ENCODE measurements at places on chromosomes 2 and 18.

GRCh38 chr2:151525821-151526373 is 116.2 kb downstream of the RIF1 start:
- DNase-seq = no peak

- no peak for DNase-seq
These were observed 128.0 kb downstream of the EPHA4 start for GRCh38 chr2:221444106-221444505.

DNA sequence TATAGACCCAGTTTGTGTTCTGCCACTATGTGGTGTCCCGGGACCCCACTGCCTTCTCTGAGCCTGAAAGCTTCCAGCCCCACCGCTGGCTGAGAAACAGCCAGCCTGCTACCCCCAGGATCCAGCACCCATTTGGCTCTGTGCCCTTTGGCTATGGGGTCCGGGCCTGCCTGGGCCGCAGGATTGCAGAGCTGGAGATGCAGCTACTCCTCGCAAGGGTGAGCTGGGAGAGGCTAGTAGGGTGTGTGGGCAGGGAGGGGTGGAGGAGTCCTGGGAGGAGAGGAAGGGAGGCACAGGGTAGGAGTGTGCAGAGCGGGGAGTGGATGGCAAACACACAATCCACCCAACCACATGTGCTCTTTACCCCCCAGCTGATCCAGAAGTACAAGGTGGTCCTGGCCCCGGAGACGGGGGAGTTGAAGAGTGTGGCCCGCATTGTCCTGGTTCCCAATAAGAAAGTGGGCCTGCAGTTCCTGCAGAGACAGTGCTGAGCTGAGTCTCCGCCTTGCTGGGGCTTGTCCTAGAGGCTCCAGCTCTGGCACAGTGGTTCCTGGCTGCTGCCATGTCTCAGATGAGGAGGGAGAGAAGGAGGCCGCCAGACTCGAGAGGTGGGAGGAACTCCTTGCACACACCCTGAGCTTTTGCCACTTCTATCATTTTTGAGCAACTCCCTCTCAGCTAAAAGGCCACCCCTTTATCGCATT is 16.9 kb downstream of the PRKAG3 start:
- DNase-seq = no peak

GRCh38 chr2:188898261-188898660 is 75.9 kb upstream of the COL3A1 start:
- no peak for DNase-seq

GRCh38 chr18:78924786-78925540 is 54.7 kb upstream of the SALL3 start:
- no peak for DNase-seq

GRCh38 chr2:1455466-1455865 is 42.2 kb downstream of the TPO start:
- DNase-seq = no peak

DNA sequence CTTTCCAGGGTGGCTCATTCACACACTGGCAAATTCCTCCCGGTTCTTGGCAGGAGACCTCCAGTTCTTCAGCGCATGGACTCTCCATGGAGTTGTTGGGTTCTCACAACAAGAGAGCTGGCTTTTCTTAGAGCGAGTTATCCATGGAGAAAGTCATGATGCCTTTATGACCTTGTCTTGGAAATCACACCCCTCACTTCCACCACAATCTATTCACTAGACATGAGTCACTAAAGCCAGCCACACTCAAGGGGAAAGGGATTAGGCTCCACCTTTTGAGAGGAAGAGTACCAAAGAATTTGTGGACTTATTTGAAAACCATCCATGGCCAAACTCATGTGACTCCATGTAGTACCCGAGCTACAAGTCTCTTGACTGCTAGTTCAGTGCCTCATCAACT is 160.5 kb downstream of the SETBP1 start:
- DNase-seq = no peak

DNA sequence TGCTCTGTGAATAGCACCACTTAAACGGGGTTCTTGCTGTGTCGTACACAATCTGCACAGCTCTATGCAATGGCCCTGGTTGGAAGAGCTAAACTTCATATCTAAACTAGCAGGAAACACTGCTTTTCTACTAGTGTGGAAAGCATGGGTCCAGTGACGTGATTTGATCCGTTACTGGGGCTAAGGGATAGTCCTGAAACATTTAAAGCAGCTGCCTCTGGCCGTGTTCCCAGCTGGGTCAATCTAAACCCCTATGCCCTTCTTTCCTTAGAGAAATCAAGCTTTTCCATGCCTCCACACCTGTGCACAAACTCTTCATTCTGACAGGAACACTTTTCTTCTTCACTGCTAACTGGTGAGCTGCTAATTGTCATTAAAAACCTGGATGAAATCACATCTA is 5.4 kb upstream of the IGFBP5 start:
- DNase-seq = no peak

DNA sequence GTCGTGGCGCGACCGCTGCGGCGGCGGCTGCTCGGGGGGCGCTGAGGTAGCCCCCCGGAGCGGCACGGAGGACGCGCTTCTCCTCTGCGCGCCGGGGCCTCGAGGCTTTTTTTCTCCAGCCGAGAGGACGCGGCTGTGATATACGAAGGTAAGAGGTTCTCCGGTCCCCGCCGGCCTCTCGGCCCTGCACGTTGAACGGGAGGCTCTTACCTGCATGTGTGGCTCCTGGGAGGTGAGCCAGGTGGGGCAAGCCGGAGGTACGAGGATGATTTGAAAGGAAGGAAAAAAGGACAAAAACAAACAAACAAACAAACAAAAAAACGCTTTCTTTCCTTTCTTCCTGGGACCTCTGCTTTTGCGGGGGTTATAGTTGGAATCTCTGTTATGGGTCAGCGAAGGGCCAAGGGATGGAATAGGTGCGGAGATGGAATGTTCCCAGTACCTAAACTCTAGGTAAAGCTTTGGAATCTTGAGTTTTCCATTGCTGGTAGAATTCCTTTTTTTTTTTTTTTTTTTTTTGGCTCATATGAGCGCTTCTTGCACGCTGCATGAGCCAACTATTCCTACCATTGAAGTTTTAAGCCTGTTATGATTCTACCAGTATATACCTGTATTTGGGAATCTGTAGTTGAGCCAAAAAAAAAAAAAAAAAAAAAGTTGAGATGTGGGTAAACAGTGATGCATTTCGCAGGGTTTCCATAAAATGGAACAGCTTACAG is 674 bp downstream of the PTPN4 start:
- peak; percentile 23 for DNase-seq

DNA sequence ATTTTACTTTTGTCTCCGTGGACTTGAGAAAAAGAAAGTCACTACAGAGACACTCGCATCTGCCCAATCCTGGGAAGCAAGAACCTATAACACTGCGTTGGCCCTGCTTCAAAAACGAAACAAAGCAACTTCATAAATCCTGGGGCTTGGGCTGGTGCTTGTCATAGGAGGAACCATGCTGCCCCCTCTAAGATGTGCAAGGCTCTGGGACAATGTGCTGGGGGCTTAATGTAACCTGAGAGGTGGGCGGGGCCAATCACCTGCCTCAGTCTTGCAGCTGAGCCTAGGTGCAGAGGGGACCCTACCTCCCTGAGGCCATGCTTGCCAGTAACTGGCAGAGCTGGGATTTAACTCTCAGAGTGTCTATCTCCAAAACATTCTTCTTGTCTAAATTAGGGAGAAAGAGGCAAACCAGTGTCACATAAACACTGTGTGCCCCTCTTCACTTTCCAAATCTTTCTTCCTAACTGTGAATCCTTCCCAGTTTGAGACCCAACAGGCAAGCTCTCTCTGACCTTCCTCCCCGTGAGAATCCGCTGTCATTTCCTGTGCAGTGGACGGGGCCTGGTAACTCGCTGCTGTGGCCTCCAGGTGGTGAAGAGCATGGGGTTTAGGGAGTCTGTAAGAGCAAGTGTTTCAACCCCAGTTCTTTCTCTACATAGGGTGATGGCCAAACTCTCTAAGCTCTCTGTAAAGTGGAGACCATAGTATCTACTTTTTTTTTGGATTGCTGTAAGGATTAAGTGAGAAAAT is 115.1 kb downstream of the ACKR3 start:
- DNase-seq = no peak

- DNase-seq = no peak
These were observed 156.2 kb upstream of the NABP1 start for GRCh38 chr2:191521608-191522208.

DNA sequence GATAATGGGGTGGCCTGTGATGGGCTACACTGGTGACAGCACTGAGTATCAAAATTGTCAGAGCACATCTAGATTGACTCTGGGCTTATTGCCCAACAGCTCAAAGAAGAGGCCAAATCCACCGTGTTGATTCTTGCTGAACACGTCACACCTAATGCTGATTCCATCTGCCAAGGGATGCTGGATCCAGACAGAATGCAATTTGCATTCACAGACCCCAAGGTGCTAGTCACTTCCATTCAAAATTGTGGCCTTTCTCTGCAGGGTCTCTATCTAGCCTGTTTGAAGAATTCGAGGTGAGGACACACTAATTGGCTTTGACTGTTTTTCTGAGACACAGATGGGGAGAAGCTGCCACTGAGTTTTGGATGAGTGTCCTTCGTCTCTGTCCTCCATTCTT is 13.5 kb upstream of the GPR39 start:
- DNase-seq = no peak

GRCh38 chr18:63238693-63239075 is 80.9 kb downstream of the BCL2 start:
- DNase-seq = no peak

DNA sequence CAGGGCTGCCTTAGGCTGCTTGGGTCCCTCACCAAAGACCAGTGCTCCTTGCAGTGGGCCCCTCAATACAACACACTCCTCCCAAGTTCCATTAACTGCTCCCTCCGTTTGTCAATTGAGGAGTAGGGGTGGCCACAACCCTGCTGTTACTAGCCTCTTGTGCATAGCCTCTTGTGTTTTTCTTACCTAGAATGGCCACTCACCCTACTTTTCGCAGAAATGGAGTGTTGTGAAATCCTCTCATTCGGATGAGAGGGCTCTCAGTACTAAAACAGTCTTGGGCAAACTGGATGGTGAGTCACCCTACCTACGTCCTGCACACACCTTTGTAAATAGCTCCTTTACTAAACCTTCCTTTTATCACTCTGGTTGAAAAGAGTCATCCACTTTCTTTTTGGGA is 253.9 kb downstream of the OSR1 start:
- DNase-seq = no peak

GRCh38 chr2:240213226-240213475 is 72.7 kb upstream of the OTOS start:
- no peak for DNase-seq

DNA sequence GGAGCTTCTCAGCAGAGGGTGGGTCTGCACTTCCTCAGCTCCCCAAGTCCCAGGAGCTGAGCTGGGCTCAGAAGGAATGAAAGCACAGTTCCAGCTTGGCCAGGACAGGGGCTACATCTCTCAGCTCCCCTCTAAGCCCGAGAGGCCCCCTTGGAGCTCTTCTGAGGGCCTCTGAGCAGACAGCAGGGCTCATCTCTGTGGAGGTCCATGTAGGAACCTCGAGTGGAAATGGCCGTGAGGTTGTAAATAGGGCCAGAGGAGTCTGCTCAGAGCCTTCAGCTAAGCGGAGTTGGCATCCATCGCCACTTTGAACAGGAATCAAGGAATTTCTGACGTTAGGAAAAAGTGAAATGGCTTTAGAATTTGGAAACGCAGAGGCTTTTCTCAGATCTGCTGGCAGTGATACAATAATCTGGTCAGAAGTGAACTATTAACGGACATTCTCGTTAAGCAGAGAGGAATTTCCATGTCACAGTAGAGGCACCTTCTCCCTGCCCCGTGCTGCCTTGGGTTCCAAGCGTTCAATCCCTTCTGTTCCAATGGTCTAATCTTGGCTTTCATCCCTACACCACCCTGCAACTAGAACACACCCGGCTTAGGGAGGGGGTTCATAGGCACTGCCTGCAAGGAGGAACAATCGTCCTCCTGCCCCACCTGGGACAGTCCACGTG is 213.9 kb downstream of the NDUFA10 start:
- DNase-seq = no peak

DNA sequence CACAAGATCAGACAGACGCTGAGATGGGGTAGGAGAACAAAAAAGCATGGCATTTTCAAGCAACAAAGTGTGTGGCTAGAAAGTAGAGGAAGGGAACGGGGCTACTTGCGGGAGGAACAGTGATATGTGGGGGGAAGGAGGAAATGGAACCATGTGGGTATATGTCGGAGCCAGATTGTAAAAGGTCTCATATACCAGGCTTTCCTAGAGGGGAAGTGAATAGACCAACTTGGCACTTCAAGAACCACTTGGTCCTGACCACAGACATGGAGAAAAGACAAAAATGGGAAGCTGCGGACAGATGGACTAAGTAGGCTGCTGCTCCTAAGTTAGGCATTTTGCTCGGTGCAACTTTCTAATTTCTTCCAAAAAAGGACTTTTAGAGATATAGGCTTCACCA is 196.0 kb downstream of the DCC start:
- no peak for DNase-seq

GRCh38 chr18:63869374-63869773 is 18.1 kb upstream of the SERPINB2 start:
- DNase-seq = no peak

DNA sequence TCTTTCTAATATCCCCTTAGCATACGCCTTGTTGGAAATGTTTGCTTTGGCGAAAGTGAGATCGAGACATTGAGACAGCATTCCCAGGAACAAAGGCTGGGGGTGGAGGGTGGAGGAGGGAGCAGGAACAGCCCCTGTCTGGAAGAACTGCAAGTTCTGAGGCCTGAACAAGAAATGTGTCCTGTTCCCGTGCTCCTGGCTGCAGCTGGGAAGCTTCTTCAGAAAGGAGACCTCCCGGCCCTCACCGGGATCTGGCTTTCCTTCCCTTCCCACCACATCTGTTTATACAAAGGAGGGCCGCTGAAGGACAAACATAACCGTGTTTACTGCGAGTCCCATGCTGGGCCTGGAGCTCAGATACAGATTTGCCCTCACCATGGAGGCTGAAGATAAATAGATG is 35.9 kb downstream of the AFF3 start:
- DNase-seq = no peak

DNA sequence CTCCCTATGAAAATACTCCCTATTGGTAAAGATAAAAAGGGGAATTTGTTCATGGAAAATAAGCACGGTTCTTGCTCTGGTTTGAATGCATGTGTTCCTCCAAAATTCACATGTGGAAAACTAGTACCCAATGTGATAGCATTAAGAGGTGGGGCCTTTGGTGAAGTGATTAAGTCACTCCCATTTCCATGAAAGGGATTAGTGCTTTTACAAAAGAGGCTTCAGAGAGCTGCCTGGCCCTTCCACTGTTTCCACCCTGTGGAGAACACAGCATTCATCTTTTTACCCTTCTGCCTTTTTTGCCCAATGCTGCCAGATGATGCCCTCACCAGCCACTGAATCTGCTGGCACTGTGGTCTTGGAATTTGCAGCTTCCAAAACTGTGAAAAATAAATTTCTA is 666.8 kb downstream of the ARHGAP15 start:
- DNase-seq = no peak
